ENCODE measurements at places on chromosomes 2 and 18.

- DNase-seq, result no peak
These were observed 216.1 kb upstream of the SETBP1 start for GRCh38 chr18:44464398-44465180.

GRCh38 chr2:11698009-11698922, 28.3 kb upstream of the NTSR2 start:
- DNase-seq, result no peak

GRCh38 chr2:219897456-219897855, 270.0 kb downstream of the SLC4A3 start:
- DNase-seq, result no peak

DNA sequence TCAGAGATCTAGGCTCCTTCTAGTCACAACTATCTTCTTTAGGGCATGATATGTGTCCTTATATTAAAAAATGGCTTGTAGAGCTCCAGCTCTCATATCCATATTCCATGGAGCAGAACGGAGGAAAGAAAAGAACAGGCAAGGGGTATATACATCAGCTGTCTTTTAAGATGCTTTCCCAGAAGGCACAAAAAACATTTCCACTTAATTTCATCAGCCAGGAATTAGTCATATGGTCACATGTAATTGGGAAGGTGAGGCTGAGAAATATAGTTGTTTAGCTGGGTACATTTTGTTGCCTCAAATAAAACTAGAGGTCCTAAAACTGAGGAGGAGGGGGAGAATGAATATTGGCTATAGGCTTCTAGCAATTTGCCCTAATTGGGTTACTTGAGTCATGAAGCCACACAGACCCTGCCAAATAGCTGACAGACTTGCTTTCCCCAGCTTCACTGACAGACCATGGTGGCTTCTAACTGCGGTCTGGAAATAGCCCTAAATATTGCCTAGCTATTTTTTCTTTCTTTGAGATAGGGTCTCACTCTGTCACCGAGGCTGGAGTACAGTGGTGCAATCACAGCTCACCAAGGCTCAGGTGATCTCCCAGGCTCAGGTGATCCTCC, 20.0 kb downstream of the MAIP1 start:
- no peak for DNase-seq

DNA sequence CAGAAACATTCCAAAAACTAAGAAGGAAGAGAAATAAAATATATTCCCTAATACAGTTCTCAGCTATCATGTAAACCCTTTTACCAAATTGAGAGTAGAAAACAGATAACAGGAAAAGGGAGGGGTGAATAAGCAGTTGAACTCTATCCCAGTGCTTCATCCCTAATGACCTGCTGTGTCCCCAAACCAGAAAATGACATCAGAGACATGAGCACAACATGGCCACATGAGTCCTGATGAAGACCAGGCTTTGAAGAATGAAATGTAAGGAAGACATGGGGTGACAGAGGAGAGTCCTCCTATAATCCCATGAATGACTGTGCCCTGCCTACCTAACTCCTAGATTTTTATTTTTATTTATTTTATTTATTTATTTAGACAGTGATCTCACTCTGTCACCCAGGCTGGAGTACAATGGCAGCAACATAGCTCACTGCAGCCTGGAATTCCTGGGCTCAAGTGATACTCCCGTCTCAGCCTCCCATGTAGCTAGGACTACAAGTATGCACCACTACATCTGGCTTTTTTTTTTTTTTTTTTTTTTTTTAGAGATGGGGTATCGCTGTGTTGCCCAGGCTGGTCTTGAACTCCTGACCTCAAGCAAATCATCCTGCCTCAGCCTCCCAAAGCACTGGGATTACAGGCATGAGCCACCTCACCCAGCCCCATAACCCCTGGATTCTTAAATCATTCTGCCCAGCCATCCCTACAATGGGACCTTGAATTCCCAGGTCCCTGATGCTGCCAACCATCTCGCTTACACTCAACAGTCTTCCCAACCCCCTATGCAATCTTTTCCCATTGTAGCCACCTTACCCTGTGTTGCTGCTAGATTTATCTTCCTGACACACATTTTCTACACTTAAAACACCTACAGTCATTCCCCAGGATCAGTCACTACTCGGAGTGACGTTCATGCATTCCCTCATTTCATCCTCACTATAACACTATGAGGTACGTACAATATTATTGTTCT, 64.5 kb downstream of the ANKRD44 start:
- no peak for DNase-seq

GRCh38 chr2:160375037-160375436, 118.6 kb downstream of the RBMS1 start:
- no peak for DNase-seq

DNA sequence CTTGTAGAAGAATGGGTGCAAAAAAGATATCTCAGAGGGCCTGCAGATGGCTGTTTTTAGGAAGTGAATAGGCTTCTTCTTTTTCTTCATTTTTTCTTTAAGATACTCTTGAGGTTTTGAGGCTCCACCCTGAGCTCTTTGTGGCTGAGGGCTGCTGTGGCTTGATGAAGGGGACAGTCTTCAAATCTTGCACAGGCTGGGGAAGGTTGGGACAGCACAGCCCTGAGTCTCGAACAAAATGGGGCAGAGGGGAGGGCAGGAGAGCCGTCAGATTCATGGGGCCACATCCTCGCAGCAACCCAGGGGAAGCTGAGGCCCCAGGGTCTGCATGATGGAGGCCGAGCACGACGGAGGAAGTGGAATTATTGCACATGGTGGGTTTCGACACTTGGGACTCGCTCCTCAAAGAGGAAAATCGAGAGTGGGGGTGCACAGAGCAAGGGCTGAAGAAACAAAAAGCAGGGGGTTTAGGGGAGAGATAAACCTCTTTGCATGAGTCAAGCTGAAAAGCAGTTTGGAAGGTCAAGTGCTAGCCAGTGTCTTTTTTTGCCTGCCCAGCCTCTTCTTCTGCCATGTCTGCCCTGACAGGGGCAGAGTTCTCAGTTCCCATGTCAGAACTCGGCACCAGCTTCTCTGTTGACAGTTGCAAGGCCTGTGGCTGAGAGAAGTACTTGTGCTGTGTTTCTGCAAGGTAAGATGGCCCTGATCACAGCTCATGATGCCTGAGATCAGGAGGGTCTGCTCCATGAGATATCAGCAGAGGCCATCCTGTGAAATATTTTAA, 19.5 kb downstream of the INPP4A start:
- DNase-seq, result no peak

GRCh38 chr2:132875193-132875592, 205.2 kb upstream of the LYPD1 start:
- no peak for DNase-seq

DNA sequence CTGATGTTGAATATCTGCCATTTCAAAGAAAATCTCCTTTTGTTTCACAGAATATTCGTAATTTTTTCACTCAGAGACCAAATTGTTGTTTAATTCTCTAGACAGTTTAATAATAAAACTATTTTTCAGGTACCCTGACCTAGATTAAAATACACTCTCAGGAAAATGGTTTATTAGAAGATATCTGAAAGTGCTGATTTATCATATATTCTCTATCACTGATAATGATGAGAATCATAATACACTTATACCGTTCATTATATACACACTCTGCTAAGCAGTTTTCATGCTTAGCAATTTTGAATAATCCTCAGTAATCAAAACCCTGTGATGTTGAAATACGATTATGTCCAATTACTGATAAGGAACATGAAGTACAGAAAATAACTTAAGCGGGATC, 772.9 kb upstream of the CRIM1 start:
- DNase-seq, result no peak

GRCh38 chr18:3044931-3045698, 32.2 kb upstream of the LPIN2 start:
- no peak for DNase-seq

DNA sequence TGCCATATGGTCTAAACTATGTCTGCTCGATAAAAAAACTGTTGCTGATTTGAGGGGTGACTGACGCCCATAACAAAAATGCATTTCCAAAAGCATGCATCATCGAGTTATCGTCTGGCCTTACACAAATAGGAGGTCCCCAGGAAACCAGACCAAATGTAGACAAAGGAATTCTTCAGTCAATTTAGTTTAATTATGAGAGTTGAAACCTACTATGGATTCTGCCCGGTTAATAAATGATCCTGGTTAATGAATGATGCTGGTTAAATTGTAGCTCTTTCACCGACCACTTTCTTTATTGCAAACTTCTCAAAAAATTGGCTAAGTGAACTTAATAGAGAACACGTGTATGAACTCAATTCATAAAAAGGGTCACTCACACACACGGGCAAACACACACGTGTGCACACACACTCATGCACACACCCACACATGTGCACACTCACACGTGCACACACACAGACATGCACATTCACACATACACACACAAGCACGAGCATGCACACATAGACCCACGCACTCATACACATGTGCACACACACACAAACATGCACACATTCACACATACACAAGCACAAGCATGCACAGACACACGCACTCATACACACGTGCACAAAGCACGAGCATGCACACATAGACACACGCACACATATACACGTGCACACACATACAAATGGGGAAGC, 59.0 kb upstream of the SALL3 start:
- DNase-seq, result no peak

DNA sequence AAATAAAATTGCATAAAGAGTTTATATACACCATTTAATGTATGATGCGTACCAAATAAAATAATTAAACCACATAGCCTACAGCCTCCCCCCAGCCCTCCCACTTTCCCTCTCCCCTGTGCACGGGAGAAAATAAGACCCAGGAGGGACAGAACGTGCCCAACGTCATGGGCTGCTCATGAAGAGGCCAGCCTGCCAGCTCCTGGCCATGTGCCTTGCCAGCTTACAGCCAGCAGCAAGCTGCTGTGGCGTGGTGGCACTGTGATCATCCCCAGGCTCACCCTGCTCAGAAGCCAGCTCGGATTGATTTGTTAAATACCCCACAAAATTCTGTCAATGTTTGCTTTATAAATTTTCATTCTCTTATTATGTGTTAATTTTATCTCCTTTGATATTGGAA, 7.6 kb downstream of the GPR148 start:
- no peak for DNase-seq

GRCh38 chr18:29250843-29251242, 1073.9 kb upstream of the CDH2 start:
- DNase-seq, result no peak

- DNase-seq, result no peak
These were observed 7.9 kb downstream of the NEUROD1 start for GRCh38 chr2:181672255-181673008.

GRCh38 chr2:83901317-83901716, 557.8 kb downstream of the SUCLG1 start:
- DNase-seq, result no peak

DNA sequence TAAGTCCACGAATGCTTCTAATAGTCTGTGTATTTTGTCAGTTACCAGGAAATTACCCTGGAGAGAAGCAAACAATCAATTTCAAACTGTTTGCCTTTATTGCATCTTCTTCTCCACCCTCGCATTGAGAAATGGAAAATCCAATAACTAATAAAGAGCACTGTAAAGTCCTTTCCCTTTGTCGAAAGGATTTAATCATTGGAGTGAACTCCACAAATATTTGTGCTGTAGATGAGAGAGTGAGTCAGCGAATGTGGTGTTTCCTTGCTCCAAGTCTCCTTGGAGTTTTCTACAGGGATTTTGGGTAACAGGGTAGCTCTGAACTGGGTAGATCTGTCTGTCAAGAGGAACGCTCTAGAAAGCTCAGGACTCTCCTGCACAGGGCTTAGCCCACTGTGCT, 240.2 kb downstream of the KCNS3 start:
- DNase-seq, result no peak

DNA sequence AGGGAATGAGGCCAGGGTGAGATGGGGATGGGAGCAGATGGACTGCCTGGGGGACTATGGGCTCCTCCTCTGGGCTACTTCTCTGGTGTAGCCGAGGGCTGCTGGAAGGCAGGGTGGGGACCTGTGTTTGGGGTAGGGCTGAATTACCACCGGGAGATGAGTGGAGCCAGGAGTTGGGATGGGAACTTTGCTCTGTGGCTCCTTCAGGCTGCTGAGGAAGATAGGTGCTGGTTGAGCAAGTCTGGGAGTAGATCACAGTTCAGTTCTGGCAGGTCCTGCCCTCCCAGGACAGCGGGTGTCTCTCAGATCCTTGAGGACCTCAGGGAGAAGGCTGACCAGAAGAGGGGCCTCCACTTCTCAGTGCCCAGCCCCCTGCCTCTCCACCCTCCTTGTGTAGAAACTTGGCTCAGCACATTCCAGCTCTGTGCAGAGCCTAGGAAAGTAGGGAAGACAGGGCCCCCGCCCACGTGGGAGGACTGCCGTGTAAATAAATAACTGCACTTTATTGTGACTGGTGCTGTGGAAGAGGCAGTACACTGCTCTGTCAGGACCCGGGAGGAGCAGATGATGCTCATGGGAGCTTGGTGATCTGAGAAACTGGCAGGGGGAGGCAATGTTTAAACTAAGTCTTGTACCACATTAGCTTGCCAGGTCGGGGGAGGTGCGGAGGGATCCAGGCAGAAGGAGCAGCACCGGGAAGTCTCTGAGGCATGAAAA, 15.3 kb downstream of the TET3 start:
- no peak for DNase-seq

DNA sequence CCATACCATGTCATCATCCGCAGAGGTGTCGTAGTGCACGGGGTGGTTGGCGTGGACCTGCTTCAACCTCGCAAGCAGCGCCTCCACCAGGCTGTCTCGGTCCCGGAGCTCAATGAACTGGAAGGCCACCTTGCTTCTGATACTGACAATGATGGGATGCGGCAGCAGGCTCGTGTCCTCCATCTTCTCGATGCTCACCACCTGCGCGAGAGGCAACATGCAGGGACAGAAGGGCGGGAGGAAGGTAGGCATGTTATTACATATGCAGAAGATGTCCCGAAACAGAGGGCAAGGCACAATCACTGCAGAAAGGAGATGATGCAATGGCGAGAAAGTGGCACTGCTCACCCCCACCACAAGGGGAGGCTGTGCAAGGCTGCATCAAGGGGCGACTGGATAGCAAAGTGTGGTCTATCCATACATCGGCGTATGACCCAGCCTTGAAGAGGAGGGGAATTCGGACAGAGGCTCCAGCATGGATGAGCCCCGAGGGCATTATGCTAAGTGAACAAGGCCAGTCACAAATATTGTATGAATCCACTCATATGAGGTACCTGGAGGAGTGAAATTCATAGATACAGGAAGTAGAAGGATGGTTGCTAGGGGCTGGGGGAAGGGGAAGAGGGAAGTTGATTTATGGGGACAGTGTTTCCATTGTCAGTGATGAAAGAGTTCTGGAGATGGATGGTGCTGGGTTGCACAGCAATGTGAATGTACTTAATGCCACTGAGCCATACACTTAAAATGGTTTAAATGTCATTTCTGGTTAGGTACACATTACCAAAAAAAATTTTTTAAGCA, 36.6 kb downstream of the RPL31 start:
- DNase-seq, result peak; percentile 56

DNA sequence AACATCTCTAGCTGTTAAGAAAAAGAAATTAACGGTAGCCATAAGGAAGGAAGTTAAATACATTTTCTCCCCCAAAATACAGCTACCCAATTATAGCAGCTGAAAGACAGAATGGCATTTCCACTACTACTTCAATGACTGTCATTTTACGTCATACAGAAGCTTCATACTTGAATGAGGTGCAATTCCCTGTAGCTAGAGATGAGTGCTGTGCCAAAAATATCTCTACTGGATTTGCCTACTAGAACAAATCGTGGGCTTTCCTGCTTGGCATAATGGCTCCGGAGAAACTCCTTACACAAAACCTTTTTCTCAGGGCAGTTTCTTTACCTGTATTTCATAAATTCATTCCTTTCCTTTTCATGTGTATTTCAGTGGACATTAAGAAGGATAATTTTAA, 36.3 kb upstream of the NRXN1 start:
- DNase-seq, result no peak
